ENCODE measurements at places on chromosomes 7 and 10.

GRCh38 chr10:118966076-118966849, 63.3 kb upstream of the NANOS1 start:
- no peak for DNase-seq

DNA sequence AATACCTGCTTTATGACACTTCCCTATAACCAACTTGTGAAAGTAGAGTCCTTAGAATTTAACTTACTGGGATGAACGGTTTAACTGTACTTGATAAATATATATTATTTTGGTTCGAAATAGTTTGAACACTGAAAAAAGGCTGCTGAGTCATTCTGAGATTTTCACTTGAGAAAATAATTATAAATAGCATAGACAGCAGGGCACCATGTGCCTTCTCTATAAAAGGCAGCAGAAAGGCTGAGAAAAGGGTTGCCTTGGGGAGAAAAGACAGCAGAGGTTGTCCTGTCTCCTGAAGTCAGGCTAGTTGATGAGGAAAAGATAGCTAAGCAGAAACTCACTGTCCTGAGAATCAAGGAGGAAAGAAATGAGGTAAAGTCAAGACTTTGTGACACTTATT, 92.4 kb downstream of the CTTNBP2 start:
- no peak for DNase-seq

DNA sequence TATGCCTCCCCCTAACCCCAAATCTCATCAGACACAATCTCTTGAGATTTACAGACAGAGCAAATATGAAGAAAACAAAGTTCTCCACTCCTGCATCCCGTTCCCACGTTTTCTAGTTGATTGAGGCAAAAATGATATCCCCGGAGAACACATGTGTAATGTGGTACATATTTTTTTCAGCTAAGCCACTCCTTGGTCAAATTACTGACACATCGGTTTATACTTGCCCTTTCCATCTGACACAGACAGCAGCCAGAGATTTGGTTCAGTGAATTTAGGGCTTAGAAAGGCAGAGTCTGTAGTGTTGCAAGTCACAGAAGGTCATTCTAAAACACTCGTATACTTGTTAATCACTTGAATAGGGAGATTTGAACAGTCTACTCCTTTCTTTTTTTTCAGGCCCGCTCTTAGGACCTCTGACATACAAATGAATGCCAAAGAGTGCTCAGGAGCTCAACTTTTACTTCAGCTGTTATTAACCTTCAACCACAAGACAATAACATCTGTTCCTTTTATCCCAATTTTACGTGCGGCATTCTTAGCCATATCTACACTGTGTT, 1.8 kb upstream of the DDX50 start:
- DNase-seq: no peak

DNA sequence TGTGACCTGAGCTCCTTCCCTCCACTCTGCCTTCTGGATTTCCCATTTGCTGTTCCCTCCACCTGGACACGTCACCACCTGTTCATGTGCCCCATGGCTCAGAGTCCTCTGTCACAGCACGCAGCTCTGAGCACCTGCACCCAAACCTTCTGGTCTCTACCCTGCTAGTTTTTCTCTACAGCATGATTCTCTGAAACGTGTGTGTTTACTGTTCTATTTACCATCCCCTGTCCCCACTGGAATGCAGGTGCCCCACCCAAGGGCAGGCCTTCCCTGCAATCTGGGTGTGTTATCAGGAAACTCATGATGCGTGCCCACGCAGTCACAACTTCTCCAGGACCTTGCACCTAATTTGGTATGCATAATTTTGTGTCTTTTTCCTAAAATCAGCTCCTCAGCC, 284.4 kb upstream of the IGFBP3 start:
- DNase-seq: no peak

DNA sequence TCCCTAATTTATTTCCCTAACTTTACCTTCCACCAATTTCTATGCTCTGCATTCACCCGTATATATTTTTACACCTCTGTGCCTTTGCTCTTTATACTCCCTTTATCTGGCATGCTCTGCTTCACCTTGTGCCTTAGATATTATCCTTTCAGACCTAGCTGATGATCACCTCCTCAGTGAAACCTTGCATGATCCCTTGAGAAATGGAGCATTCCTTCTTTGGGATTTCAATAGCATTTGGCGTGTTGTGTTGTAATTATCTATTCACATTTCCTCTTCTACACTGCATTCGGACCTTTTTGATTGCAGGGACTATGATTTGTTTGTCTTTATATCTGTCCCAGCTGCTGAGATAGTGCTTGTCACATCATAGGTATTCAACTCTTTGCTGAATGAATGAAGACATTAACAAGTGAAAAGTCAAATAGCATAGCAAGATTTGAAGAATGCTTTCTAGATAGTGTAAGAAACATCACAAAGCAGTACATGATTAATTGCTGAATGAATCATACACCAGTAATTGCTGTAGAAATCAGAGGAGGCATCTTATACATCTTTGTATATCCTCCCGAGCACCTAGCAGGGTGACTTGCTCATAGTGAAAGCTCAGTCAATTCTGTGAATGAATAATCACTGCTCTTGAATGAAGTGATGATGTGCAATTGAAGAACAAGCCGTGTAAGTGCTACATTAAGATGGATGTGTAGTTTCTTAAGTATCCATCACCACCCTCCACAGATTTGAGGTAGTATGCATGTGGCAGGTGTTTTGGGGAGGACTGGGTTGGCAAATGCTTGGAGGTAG, 2.0 kb upstream of the TM9SF3 start:
- peak; percentile 26 for DNase-seq

- DNase-seq: no peak
These were observed 247.9 kb upstream of the PTN start for GRCh38 chr7:137591421-137591837.

- DNase-seq: no peak
These were observed 99.9 kb downstream of the PRKAG2 start for GRCh38 chr7:151776876-151777494.

DNA sequence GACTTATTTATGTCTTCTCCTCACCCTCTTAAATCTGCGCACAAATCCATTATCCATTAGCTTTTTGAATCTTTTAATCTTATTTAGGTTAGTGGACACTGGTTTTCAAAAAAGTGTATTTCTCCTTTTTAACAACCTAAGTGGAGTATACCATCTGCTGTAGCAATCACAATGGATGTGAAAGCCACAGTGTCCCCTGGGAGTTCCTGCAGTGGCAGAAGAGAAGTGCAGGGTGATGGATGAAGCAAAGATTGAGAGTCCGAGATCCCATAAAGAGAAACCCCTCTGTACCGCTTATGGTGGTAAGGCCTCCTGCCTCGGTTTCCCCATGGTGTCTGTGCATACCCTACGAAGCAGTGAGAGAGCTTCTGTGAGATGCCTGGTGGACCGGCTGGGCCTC, 236.4 kb downstream of the COBL start:
- DNase-seq: no peak

- DNase-seq: no peak
These were observed 70.2 kb downstream of the AHCYL2 start for GRCh38 chr7:129295015-129295423.

DNA sequence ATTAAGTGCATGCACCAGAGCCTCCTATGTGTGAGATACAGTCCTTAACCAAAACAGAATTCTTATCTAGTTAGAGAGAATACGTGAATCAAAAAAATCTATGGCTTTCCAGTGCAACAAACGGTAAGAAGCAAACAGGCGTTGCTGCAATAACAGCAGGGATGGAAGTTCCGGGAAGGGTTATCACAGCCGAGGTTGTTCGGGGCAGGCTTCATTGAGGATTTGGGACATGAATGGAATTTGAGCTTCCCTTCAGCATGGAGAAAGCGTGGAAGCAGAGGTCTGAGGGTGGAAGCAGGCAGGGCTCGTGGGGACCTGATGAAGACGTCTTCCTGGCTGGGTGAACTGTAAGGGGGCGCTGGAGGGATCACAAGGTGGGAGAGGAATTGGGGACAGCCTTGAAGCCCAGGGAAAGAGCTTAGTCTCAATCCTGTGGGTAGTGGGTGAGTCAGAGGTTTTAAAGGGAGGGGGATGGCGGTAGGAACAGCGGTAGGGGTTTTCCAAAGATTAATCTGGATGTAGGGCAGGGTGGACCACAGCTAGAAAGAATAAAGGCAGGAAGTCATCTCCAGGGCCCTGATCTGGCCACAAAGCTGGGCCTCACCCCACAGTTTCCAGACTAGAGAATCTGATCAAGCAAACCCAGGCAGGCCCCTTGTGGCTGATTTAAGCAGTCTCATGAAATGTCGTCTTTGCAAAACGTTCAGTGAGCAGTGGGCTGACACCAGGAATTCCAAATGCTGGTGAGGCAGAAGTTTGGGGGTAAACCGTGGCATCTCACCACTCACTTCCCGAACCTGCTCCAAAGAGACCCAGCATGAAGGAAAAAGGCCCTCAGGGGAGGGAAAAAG, 65.1 kb downstream of the CALML3 start:
- DNase-seq: peak; percentile 9

DNA sequence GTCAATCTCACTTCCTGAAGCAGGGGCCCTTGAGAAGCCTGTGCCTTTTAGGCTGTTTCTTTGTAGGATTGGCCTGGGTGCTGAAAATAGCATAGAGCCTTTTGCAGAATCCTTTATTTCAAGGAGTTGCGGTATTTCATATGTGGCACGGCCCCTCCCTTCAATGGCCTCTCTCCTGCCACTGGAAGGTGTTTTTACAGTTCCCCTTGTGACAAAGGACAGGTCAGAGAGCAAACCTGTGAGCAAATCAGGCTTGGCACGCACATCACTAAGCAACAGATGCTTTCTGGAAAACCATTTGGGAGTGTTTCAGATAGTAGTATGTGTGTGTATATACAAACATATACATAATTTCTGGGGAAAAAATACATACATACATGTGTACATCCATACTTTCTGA, 388.6 kb upstream of the C7orf33 start:
- no peak for DNase-seq

DNA sequence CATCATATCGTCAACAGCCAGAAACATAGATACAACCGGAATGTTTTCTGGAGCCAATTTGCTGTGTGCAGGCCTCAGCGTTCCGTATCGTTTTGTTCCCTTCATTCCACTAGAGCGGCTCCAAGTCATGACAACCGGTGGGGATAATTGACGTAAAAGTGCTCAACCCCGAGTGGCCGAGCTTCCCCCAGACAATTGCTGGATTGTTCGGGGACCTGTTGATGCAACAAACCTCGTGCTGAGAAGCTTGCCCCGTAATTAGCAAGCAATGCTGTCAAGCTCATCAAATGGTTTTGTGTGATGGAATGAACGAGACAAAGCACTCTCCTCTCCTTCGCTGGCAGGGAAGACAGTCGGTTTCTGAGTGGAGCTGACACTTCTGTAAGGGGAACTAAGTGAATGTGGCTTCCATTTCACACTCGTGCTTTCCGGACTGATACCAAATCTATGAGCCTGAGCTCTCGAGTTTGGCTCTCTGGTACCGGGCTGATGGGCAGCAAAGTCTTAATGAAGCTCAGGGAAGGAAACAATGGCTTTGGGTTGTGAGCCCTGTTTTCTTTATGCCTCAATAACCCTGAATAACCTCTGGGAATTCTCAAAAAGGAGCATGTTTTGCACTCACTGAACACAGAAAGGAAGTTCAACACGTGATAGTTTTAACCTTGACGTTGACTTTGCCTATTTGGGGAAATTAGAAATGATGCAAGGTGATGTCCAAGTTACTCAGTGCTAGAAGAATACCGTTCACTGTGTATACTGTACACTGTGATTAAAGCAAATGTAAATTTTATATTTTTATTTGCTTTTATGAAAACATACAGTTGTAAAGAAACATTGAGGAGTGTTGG, 220.5 kb downstream of the BAMBI start:
- no peak for DNase-seq

DNA sequence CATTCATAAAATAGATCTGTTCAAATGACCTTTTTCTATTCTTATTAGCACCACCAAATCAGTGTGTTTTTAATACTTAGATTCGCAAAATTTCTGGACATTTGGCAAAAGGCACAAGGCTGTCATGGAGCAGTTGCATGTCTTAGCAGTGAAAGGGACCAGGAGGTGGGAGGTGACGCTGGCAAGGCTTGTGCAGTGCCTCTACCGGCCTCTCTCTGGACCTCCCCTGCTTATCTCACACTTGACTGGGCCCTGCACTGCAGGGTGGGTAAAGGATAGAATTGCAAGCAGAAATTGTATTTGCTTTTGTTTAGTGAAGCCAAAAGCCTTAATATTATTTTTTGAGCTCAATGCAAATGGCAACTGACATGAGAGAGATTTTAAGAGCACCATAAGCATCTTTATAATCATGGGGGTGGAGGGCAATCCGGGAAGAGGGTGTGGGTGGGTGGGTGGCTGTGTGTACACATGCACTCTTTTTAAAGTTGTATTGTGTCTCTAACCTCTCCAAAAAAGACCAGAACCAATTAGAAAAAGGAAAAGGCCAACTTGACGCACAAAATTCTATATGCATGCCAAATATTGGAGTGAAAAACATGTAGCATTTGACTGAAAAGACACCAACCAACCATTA, 106.3 kb downstream of the WNT2 start:
- DNase-seq: no peak

DNA sequence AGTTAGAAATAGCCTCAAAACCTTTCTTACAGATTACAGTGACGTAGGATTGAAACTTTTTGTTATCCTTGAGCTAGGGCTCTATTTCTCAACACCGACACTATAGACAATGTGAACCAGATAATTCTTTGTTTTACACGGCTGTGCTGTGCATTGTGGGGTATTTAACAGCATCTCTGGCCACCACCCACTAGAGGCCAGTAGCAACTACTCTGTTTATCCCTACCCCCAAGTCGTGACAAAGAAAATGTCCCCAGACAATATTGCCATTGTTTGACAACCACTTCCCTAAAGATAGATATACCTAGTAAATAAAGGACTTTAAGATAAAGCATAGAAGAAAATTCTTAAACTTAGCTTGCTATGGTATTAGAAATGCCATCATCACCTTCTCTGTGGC, 359.6 kb downstream of the ARL4A start:
- DNase-seq: no peak

GRCh38 chr10:24579906-24580305, 143.8 kb downstream of the ARHGAP21 start:
- no peak for DNase-seq
